ENCODE measurements at places on chromosomes 12 and 14.

GRCh38 chr14:101878211-101878821, 86.1 kb upstream of the DYNC1H1 start:
- no peak for DNase-seq

GRCh38 chr12:572532-572899, 90.7 kb downstream of the NINJ2 start:
- DNase-seq: no peak

GRCh38 chr14:94601884-94602391, 10.3 kb upstream of the SERPINA3 start:
- DNase-seq: no peak

DNA sequence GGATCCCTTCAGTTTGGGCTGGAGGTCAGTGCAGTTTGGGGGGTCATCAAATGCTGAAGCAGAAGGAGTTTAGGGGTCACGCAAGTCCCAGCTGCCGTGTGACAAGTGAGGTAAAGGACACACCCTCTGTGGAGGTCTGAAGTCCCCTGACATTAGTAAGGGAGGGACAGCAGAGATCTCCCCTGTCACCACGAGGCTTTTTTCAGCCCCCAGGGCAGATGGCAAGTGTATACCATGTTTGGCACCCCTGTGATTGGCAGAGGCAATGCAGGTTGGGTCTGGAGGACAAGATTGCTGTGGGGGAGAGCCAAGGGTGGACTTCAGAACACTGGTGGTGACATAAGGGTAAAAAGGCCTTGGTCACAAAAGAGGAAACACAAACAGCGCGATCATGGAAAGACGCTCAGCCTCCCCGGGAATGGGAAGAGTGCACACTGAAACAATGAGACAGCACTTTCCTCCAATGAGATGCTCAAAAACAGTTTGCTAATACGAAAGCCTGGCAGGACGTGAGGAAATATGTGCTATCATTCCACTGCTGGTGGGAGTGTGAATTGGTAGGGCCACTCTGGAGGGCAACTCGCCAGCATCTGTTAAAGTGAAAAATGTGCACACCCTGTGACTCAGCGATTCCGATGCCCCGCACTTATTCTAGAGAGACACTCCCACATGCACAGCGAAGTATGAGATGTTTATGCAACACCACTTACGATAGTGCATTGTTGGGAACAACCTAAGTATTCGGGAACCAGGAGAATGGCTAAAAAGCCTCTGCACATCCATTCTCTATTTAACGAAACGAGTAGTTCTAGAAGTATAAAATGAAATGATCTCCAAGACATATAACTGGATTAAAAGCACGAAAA, 14.4 kb upstream of the CD27 start:
- DNase-seq: no peak

DNA sequence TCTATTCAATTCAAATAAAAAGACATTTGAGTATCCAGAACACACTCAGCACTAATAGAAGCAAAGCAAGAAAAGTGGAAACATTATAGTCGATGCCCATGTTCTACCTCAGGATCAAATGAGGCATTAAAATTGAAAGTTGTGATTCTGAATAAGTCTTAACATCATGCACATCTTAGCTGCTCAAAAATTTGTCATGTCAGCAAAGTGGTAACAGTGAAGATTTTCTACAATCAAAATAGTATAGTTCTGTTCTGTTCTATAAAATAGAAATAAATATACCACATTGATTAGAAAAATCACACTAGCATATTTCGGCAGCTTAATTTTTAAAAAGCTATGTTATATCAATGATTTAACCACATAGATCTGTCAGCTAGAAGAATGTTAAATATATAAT, 74.7 kb downstream of the ERGIC2 start:
- DNase-seq: no peak
